Cardiac fibroblast (primary cell): ENCODE measurements at places on chromosomes 3 and 15.

DNA sequence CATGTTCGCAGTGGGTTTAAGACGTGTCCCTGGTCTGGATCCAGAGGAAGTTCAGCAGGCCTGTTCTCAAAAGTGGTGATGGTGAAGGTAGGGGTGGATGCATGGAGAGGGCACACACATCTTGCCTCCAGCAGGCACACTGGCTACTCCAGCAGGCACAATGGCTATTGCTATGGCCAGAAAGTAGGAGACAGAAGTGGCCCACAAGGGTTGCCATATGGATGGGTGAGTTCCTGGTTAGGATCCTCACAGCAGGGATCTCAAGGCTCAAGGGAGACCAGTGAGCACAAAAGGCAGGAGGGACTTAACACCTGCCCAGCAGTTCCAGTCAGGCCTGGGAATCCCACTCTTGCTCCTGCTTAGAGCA is 107.9 kb downstream of the LRIG1 start:
- DNase-seq, result no peak

DNA sequence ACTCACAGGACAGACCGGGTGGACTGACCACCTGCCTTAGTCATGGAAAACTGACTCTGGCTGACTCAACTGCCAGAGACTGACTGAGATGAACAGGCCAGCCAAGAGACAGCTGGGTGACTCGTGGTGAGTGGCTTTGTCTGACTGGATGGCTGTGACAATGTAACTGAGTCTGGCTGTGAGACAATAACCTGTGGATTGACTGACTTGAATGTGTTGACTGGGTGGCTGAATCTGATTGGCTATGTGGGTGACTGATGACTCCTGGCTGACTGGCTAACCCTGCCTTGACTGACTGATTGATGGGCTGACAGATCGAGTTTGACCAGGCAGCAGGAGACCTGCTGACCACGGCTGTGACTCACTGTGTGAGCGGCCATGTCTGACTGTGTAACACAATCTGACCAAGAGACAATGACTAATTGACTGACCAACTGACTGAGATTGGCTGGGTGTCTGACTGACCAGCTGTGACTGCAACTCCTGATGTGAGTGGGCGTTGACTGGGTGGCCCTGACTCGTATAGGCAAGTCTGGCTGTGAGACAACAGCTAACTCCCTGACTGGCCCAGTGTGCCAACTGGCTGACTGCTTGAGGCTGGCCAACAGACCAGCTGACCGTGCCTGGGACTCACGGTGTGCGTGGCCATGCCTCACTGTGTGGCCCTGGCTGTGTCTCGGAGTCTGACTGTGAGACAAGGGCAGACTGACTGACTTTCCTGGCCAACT is 509.1 kb downstream of the SHQ1 start:
- peak; percentile 92 for DNase-seq

DNA sequence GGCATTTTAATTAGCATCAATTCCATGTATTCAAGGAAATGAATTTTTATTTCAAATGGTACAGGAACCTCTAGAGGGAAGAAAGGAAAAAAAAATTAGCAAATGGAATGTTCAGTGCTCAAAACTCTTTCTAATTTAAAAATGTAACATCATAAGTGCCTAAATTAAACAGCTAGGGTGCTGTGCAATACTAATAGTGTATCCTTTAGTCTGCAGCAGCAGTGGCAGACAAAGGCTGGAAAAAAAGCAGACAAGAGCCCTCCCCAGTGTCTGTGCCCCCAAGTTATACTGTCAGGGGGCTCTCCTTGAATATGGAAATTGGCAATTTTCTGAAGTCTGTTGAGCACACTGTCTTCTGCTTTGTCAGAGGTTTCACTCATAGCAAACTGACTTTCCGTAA is 159.5 kb downstream of the CLSTN2 start:
- DNase-seq, result no peak

- DNase-seq, result peak; percentile 84
Measured at GRCh38 chr15:58510715-58511598, 79.2 kb downstream of the LIPC start.

DNA sequence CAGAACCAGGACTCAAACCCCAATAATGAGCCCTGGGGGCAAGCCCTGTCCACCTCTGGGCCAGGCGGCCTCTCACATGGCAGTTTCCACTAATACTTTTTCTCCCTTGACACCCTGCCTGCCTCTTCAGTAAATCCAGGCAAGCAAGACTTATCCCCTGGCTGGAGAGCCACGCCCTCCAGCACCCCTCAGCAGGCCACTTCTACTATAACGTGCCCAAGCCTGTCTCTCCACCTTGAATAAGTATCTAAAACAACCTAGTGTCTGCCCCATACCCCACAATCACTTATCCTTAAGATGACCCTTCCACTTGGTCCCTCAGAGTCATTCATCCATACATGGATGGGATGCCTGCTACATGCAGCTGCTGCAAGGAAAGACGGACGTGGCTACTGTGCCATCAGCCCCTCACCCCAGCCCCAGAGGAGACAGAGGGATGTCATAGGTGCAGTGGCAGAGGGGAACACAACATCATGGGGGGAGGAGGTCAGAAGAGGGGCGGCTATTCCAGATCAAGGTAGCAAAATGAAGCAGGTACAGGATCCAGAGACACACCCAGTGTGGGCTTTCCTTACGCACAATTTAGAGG is 63.4 kb downstream of the LRIG1 start:
- DNase-seq, result no peak

DNA sequence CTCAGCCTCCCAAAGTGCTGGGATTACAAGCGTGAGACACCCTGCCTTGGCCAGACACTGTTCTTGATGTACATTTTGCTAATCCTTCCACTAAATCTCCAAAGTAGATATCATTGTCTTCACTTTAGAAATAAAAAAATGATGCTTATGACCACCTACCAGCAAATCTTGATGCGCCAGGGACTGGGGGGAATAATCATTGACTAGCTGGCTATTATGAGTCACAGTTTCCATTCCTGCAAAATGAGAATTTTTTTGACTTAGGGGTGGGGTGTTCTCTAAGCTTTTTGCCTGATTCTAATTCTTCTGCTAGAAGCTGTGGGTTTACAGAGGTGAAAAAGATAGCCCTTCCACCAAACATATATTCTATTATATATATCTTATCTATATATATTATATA is 17.1 kb upstream of the RFC4 start:
- peak; percentile 57 for DNase-seq

- no peak for DNase-seq
Measured at GRCh38 chr3:27354161-27354560, 15.0 kb downstream of the NEK10 start.

- DNase-seq, result no peak
Measured at GRCh38 chr3:31884251-31884650, 96.8 kb downstream of the OSBPL10 start.

GRCh38 chr15:47736143-47736786 is 19.0 kb downstream of the SEMA6D start:
- no peak for DNase-seq

DNA sequence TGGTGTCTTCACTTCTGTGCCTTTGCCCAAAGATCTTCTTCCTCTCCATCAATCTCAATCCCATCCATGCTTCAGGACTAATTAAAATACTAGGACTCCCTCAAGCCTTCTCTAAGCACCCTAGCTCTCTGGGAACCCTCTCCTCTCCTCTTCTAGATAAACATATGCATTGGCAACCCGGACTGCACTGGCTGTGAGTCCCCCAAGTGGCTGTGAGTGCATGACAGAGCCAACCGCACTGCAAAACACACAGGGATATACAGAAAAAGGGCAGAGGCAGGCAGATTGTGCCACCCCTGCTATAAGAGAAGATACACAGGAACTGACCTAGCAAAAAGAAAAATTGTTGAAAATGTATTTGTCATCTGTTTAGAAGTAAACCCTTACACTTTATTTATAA is 457.1 kb downstream of the MFSD1 start:
- no peak for DNase-seq

- no peak for DNase-seq
Measured at GRCh38 chr3:188701485-188701969, 470.2 kb upstream of the TPRG1 start.

- DNase-seq, result peak; percentile 86
Measured at GRCh38 chr3:183385698-183386613, 42.5 kb downstream of the MCF2L2 start.

GRCh38 chr15:41160639-41161315 is 44.7 kb upstream of the INO80 start:
- DNase-seq, result peak; percentile 15

DNA sequence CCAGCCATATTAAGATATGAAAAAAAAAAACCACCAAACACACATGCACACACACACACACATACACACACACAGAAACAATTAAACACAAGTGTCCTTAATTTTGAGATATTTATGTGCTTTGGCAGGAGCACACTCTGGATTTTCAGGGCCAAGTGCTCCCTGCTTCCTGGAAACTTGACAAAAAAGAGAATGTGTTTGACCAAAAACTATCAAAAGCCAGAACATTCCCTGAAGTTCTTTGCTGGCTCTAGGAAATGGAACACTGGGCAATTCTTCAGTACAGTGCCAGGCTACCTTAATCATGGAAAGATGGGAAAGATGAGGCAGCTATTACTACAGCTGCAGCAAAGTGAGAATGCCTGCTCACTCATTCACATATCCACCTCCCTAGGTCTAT is 44.6 kb downstream of the P3H2 start:
- peak; percentile 68 for DNase-seq

DNA sequence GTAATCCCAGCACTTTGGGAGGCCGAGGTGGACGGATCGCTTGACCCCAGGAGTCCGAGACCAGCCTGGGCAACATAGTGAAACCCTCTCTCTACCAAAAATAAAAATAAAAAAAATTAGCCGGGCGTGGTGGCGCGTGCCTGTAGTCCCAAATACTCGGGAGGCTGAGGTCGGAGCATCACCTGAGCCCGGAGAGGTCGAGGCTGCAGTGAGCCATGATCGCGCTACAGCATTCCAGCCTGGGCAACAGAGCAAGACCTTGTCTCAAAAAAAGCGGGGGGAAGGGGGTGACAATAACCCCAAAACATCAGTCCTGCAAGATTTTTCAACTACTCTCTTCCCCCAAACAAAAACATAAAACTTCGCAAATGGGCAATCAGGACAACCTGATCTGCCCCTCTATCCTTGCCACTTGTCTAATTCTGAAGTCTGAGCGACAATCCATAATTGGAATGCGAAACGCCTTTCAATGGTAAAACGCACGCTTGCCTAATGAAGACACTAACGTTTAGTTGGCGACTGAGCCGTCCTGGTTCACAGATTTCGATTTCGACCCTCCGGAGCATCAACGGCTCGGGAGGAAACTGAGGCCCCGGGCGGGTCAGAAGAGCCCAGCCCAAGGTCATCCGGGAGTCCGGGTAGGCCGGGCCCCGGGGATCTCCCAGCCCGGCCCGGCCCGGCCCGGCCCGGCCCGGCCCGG is 868 bp downstream of the BTBD1 start:
- DNase-seq, result no peak

DNA sequence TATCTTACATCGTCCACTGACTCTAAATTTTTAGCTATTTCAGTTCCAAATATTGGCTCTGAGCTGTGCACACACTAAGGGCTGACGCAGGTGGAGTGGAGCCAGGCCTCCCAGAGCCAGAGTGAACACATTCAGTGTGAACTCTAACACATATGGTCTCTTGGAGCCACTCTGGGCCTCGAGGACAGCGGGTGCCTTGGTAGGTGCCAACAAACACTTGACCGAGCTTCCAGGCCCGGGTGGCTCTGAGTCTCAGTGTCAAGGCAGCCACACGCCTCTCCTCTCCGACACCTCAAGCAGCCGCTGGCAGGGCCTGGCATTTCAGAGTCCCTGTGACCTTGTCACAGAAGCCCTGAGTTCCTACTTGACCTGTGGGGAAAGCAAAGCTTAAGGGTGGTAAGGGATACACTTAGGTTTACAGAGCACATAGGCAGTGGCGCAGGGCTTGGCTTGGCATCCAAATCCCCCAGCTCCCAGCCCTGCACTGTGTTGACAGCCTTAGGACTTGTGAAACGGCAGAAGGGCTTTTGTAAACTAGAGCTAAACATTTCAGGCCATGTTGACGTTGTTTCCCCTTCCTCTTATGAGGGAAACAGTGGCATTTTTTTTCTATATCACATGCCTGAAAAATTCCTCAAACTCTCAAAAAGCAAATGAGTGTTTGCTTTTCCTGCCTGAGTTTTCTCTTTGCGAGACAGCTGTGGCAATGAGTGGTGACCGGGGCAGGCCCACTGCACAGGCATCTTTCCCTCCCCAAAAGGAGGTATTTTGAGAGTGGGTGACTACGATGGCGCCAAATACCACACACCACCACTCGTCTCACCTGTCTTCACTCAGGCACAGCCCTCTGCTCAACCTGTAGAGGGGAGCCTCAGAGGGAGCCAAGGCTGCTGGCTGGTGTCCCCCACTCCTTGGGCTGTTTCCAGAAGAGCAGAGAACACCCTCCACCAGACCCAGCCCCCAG is 60.8 kb downstream of the DAPK2 start:
- DNase-seq, result no peak

DNA sequence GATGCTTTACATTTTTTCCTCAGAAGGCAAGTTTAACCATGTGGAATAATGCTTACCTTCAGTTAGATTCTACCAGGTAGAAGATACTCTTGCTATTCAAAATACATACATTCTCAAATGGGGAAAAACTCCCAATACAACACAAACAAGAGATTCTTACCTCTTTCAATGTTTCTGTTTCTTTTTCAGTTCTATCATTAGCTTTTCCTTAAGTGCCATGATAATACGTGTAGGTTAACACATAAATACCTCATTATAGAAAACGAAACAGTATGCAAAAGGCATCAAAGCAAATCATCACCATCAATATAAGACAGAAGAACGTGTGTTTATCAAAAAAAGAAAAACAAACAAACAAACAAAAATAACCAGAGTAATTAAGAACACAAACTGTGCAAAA is 300.7 kb upstream of the ROBO1 start:
- no peak for DNase-seq

- DNase-seq, result no peak
Measured at GRCh38 chr3:112623717-112624116, 17.2 kb downstream of the CCDC80 start.

DNA sequence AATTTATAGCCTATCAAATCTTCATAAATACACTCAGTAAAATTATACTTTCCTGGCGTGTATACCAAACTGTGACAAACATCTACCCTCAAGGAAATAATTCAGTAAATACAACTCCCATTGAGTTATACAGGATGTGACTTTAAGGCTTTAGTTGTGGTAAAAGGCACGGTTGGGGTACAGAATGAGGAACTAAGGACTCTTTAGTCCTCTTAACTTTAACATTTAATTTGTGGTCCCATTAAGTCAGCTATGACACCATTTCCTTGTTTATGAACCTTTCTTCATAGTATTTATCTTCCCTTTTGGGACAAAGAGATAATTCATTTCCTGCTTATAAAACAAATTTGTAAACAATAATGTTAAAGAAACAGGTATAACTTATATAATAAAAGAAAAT is 30.2 kb downstream of the IFT80 start:
- no peak for DNase-seq

- DNase-seq, result no peak
Measured at GRCh38 chr15:93179072-93179471, 90.1 kb upstream of the RGMA start.

GRCh38 chr3:152968388-152969024 is 133.6 kb downstream of the P2RY1 start:
- DNase-seq, result peak; percentile 60
